Fibroblast of gingiva (primary cell): ENCODE measurements at places on chromosomes 2 and 18.
A peak's percentile ranks its signal among the peaks of the same experiment; 100 is the strongest.

GRCh38 chr2:47028846-47029560, 113.4 kb upstream of the MCFD2 start:
- DNase-seq, result no peak

DNA sequence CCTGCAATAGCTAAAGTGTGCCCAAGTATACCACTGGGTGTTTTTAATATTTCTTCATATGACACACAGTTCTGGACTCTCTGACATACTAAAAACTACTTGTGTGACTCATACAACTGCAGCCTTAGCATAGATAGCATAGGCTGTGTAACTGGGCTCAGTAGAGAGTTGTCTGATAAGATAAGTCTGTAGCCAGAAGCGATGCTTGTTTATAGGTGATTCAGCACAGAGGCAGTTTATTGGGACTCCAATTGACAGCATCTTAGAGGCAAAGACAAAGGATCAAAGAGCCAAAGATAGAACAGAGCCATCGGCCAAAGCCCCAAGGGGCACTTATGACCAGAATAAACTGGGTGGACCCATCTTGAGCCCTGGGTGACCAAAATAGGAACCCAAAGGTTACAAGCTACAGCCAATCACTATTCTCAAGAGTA, 42.3 kb downstream of the AAK1 start:
- DNase-seq, result peak; percentile 40

DNA sequence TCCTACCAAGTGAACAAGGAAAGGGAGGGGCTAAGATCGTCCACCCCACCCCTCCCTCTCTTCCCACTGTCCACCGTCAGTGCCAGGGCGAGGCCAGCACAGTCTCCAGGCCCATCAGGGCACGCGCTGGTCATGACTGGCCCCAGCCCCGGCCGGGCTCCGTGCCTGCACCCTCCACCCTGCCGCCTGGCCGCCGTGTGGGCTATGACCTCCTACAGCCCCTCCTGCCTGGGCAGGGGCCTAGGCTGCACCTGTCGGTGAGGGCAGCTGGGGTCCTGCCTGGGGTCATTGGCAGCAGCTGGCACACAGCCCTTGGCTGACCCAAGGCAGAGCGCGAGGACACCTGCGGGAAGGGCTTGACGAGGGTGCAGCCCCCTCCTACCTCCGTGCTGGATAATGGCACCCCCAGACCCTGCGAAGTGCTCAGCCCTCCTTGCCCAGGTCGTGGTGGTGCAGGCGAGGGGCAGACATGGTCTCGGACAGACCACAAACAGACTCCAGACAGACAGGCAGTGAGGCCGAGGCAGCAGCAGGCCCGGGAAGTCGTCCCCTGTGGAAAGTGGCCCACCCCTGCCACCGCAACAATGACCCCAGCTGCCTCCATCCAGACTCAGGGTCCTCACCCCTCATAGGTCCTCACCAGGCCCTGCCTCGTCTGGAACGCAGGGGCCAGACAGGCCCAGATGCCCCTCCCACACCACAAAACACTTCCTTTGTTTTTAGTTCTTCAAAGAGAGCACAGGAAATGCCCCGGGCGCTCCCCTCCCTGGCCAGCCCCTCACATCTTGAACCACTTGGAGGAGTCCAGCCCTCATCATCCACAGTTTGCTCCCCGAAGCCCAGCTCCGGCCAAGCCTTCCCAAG, 43.1 kb upstream of the GPC1 start:
- DNase-seq, result peak; percentile 48

- peak; percentile 91 for DNase-seq
Measured at GRCh38 chr2:33166287-33166881, 219.6 kb downstream of the LTBP1 start.

DNA sequence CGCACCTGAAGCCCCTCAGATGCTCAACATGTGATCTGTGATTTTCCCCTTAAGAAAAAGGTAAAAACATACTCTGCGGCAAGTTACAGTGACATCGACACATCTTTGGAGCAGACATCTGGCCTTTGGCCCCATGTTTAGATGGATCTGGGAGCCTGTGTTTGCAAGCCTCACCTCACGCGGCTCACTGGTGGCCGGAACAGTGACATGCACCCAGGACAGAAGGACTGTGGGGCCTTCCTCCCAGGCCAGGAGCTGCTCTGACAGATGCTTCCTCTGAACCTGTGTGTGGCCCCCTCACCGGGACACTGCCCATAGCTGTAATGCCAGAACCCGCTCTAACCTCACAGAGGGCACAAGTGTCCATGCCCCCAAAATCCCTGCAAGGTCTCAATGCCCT, 13.1 kb downstream of the PASK start:
- no peak for DNase-seq

GRCh38 chr2:161578998-161579397, 45.2 kb upstream of the SLC4A10 start:
- DNase-seq, result no peak

DNA sequence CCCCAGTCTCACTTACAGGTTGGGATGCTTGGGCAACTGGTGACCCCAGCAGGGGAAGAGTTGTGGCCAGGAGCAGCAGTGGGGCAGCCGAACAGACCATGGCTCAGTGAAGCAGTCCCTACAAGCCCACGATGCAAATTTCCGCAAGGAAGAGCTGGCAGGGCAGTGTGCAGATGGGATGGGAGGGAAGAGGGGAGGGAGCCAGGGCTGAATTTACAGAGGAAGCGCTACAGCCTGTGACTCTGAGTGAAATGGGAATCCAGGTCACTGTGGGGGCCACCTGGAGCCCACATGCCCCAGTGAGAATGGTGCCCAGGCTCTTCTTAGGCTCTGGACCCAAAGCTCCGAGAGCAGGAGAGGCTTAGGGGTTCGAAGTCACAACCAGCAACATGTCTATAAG, 27.0 kb upstream of the SELENOI start:
- DNase-seq, result no peak

DNA sequence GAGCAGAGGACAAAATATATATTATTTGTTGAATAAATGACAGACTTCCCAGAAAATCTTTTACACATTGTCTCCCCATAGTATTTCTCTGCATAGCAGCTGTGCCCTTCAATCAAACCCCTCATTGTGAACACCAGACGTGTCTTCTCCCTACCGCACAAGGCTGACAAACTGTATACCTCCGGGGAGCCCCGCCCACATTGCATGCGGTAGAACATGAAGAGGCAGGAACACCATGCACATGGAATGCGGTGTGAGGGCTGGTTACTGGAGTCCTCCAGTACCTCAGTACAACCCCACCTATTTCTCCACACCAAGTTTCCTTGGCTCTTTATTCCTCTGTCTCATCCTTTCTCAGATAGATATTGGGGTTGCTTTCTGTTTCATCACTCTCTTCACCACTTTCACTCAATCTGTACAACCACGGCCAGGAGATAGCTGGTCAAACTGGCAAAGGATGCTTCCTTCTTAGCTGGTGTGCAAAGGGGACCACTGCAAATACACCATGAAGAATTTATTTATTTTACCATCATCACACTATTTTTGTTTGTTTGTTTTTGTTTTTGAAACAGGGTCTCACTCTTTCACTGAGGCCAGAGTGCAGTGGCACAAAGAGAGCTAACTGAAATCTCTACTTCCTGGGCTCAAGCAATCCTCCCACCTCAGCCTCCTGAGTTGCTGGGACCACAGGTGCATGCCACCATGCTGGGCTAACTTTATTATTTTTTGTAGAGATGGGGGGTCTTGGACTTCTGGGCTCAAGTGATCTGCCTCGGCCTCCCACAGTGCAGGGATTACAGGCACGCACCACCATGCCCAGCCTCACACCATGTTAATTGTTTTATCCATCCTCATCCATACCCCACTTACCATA, 2.3 kb upstream of the NBAS start:
- no peak for DNase-seq

DNA sequence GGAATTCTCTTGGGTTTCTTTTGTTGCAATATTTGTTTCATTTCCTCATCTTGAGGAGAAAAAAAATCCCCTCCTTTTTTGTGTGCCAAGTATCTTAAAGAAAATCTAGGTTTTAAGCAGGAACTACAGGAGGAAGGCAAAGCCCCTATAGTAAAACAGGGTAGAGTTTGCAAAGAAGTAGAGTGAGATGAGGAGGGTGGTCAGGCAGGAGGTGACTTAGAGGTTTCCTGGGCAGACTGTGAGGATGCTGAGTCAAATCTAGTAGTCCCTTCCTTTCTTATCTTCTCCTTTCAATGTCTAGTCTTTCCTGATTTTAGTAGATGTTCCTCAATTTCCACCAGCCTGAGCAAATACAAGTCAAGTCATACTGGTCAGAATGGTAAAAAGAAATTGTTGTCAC, 222.5 kb downstream of the PMAIP1 start:
- DNase-seq, result no peak

- DNase-seq, result no peak
Measured at GRCh38 chr2:191985740-191986139, 138.9 kb upstream of the CAVIN2 start.

GRCh38 chr2:66236067-66236685, 198.7 kb upstream of the MEIS1 start:
- no peak for DNase-seq

GRCh38 chr18:11108947-11109346, 40.4 kb downstream of the PIEZO2 start:
- DNase-seq, result no peak

- DNase-seq, result peak; percentile 22
Measured at GRCh38 chr2:127053731-127054603, 53.0 kb downstream of the BIN1 start.

- no peak for DNase-seq
Measured at GRCh38 chr2:113105047-113105785, 22.2 kb upstream of the IL1RN start.

GRCh38 chr2:20229322-20230113, 4.6 kb upstream of the SDC1 start:
- peak; percentile 83 for DNase-seq

GRCh38 chr18:57767259-57768050, 35.7 kb downstream of the ATP8B1 start:
- DNase-seq, result peak; percentile 31

- DNase-seq, result no peak
Measured at GRCh38 chr18:63527251-63527650, 14.9 kb upstream of the SERPINB12 start.

GRCh38 chr2:60394463-60394862, 159.0 kb downstream of the BCL11A start:
- DNase-seq, result no peak

GRCh38 chr18:47679864-47680263, 250.6 kb downstream of the SMAD2 start:
- DNase-seq, result no peak

GRCh38 chr2:100902817-100903405, 83.0 kb downstream of the NPAS2 start:
- peak; percentile 83 for DNase-seq

DNA sequence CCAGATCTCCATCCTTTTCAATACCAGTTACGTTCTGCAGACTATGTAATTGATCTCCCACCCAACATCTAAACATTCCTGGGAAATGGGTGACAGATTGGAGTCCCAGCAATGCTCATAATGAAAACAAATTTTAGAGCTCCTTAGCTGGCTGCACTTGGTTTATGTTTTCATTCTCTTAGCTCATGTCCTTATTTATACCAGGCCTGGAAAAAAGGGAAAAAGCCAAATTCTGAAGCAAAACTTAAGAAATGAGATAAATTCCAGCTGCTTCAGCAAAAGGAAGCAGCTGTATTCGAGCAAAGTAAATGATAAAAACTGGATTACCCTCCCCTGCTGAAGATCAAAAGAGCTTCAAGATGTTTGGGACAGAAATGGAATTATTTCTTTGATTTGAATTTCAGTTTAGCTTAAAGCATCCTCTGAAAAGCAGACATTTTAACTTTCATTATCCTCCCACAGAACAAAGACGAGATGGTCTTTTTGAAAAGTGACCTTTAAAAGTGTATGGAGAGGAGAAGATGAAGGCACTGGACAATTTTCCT, 196.5 kb upstream of the THUMPD2 start:
- no peak for DNase-seq

GRCh38 chr18:36321658-36322407, 24.3 kb downstream of the FHOD3 start:
- DNase-seq, result no peak

- DNase-seq, result no peak
Measured at GRCh38 chr2:231679908-231680284, 28.4 kb upstream of the PTMA start.

DNA sequence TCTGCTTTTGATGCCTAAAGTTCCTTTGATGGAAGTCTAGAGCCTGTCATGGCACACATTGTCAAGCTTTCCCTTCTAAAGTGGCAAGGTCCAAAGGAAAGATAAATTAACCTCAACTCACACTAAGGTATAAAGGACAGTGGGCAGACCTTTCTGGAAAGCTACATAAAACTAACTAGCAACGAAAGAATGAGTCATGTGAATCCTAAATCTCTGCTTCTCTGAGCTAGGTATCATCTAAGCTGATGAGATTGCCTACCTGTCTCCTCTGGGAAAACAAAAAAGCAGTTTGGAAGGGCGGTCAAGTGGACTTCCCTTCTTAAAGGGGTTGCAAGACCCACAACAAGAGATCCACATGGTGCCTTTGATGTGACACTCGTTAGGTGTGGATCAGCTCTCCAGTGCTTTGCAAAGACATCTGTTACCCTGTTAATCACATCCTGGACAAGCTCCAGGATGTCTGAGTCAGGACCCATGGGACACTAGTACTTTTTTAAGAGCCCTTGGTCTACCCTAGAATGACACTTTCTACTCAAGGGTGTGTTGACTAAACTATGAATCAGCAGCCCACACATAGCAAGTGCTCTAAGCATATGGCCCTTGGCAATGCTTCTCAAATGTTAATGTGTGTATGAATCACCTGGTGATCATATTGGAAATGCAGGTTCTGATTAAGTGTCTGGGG, 173.5 kb downstream of the ALK start:
- DNase-seq, result peak; percentile 13

DNA sequence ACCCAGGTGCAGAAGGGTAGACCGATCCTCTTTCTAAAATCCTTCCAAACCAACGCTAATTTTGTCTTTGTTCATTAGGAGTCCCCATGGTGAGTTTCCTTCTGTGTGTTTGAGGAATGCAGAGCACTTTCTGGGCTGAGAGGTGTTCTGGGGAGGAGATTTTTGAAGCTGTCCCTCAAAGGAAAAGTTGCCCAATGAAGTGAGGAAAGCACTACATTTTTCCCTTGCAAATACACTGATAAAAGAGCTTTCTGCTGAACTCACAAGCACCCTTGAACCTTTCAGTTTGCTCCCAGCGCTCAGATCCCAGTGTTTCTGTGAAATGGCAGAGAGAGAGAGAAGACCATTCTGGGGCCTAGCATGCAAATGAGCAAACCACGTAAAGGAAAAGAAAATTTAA, 299.6 kb upstream of the FANCL start:
- DNase-seq, result no peak

DNA sequence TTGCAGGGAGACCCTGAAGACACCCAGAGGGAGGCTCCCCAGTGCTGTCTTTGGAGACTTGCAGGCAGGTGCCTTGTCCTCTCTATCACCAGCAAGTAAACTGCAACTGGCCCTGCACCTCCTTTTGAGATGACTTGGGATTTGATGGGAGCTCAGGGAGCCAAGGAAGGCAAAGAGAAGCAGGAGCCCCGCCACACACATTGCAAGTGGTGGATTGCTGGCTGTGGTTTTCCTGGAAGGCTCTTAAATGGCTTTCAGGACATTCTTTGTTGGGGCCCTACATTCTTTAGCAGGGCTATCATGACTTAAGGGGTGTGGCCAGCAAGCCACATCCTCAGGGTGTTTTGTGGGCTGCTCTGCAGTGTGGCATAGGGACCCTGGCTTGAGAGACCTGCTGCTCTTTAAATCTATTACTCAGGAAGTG, 39.9 kb upstream of the CDC42EP3 start:
- DNase-seq, result peak; percentile 81
